ENCODE measurements at places on chromosomes 4 and X.

- no peak for DNase-seq
These were observed 46.6 kb upstream of the CXCL8 start for GRCh38 chr4:73693811-73694210.

DNA sequence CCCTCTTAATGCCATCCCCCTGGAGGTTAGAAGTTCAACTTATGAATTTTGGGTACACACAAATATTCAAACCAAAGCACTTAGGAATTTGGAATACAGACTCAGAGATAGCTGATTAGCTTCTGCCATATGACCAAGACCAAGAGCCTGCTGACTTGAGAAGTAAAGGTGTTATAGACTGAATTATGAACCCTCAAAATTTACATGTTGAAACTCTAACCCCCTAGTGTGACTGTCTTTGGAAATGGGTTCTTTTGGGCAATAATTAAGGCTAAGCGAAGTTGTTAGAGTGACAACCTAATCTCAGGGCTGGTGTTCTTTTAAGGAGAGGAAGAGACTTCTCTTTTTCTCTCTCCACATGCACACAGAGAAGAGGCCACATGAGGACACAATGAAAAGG is 151.2 kb downstream of the COX18 start:
- no peak for DNase-seq

GRCh38 chrX:101078716-101079598 is at the start of gene TMEM35A:
TMEM35A (plus strand) TSS chrX:101078879; CDS start chrX:101079003, 124 bp downstream.
- no peak for DNase-seq

GRCh38 chr4:100113096-100113495 is 77.2 kb downstream of the DDIT4L start:
- no peak for DNase-seq

- DNase-seq, result no peak
These were observed at the start of gene MAOB for GRCh38 chrX:43882294-43882681. MAOB (minus strand) TSS chrX:43882450; CDS start chrX:43882299, 151 bp downstream.

GRCh38 chr4:31917334-31917733 is 1197.2 kb downstream of the PCDH7 start:
- no peak for DNase-seq

GRCh38 chr4:38677441-38677840 is 13.4 kb downstream of the KLF3 start:
- no peak for DNase-seq

GRCh38 chrX:29143356-29143755 is 556.1 kb downstream of the IL1RAPL1 start:
- no peak for DNase-seq

DNA sequence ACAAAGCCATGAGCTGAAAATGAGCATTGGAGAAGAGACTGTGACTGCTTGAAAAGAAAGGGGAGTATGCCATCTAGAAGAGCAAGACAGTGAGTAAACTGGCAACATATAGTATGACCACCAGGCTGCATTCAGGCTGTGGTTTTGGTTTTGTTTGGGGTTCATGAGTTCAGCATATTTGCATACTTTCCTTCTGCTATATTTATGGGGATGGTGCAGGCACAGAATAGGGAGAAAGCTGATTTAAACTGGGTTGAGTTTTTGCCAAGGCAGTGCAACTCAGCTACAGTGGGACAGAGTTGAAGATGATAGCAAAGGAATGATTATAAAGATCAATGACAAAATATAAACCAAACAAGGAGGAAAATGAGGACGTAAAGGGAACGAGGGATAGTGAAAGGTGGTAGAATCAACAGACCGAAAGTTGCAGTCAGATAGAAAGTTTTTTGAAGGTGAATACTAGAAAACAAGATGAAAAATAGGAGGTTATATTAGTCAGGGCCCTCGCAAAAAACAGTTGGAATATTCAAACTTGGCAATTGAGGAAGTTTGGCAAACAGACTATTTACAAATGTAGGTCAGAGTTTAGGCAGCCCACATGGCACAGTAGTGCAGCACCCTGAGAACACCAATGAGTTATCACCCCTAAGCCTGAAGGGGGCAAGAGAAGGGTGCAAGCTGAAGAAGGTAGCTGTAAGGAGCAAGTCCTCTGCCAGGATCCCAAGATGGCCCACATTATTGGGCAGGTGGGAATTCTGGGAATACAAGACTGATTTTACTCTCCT is 114.8 kb upstream of the MAP9 start:
- no peak for DNase-seq

- DNase-seq, result no peak
These were observed 62.4 kb downstream of the ATXN3L start for GRCh38 chrX:13257223-13258051.

- DNase-seq, result no peak
These were observed 16.5 kb downstream of the MCF2 start for GRCh38 chrX:139691493-139691842.

DNA sequence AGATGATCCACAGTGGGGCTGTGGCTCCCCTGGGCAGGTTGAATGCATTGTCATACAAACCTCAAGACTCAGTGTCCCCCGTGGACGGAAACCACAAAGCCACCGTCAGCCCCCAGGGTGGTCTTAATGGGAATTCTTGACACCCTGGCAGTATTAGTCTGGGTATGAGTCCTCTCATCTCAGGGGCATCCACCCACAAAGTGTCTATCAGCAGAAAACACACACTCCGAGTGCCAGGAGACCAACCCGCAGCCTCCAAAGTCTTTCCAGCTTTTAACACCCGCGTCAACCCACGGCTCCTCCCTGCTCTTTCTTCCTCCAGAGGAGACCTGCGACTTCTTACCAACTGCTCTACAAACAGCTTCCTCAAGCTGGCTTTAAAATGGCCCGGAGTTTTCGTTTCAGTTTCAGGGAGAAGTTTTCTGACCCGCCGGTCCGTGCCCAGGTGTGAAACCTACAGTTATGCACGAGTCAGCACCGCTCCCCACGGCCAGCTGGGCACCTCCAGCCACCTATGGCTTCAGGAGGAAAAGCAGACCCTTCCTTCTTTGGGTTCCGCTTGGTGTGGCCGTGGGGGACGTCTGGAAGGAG is 14.4 kb upstream of the ASMTL start:
- no peak for DNase-seq

GRCh38 chr4:76895619-76896018 is 2.3 kb downstream of the SOWAHB start:
- no peak for DNase-seq

DNA sequence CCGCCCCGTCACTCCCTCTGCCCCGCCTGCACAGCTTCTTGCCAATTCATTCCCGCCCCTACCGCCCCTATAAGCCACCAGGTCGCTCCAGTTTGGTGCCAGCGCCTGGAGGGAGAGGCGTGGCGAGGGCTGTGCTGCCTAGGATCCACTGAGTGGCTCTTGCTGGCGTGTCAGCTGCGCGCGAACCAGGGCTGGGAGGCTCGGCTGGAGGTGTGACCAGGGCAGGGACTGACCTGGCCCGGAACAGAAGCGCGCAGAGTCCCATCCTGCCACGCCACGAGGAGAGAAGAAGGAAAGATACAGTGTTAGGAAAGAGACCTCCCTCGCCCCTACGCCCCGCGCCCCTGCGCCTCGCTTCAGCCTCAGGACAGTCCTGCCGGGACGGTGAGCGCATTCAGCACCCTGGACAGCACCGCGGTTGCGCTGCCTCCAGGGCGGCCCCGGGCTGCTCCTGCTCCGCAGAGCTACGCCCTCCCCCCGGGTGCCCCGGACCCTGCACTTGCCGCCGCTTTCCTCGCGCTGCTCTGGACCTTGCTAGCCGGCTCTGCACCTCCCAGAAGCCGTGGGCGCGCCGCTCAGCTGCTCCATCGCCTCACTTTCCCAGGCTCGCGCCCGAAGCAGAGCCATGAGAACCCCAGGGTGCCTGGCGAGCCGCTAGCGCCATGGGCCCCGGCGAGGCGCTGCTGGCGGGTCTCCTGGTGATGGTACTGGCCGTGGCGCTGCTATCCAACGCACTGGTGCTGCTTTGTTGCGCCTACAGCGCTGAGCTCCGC is at the start of gene GPR78:
GPR78 (plus strand) TSS at position 72 of the 773 bp plus-strand sequence; CDS start at position 663, 591 bp downstream.
- no peak for DNase-seq

GRCh38 chr4:81021981-81022380 is 8.5 kb upstream of the BMP3 start:
- no peak for DNase-seq

DNA sequence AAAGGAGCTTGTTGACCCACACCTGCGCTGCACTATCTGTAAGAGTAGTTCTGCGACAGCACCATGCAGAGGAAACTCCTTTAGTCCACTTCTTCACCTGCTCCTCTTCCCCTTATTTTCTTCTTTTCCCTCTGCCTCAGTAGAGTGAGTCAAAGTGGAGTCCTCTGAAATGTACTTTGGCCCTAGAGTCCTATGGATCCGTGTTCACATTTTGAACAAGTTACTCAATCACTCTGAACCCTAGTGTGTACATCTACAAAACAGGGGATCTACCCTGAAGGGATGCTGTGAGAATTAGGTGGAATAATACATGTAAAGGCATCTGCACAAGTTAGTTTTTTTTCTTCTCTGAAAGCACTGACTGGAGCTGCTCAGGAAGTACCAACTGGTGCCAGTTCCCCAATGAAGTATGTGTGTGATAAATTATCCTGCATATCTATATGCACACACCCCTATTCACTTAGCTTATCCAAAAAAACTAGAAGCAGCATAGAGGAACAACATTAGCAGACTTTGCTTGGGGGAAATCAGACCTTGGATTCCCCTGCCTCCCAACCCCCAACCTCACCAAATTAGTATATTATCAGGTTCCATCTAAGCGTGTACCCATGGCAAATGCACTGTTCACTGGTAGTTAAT is 118.5 kb upstream of the FAM9C start:
- no peak for DNase-seq

- DNase-seq, result no peak
These were observed 210.7 kb downstream of the DHX15 start for GRCh38 chr4:24373704-24374103.

DNA sequence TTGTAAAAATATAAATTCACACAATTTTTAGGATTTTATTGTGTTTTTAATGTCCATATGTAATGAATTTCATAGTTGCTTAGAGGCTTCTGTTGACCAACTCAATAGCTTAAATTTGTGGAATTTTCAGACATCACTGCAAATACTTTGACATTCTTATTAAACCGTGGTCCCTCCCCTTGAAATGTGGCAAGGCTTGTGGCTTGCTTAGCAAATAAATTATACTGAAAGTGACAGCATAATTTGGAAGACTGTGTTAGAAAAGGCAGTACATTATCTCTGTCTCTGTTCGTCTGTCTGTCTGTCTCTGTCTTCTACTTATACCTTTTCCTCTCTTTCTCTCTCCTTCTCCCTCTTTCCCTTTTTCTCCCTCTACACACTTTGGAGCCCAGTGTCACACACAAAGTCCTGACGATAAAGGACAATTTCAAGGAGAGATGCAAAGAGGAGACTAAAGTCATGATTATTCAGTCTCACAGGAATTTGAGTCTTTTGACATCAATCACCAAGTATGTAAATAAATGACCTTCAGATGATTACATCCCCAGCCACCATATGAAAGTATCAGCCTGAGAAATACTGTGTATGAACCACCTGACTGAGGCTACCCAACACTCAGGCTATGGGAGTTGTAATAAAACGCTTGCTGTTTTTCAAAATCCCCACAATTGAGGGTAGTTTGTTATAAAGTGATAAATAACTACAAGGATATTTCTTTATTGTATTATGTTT is 21.0 kb upstream of the UGT2B7 start:
- no peak for DNase-seq

DNA sequence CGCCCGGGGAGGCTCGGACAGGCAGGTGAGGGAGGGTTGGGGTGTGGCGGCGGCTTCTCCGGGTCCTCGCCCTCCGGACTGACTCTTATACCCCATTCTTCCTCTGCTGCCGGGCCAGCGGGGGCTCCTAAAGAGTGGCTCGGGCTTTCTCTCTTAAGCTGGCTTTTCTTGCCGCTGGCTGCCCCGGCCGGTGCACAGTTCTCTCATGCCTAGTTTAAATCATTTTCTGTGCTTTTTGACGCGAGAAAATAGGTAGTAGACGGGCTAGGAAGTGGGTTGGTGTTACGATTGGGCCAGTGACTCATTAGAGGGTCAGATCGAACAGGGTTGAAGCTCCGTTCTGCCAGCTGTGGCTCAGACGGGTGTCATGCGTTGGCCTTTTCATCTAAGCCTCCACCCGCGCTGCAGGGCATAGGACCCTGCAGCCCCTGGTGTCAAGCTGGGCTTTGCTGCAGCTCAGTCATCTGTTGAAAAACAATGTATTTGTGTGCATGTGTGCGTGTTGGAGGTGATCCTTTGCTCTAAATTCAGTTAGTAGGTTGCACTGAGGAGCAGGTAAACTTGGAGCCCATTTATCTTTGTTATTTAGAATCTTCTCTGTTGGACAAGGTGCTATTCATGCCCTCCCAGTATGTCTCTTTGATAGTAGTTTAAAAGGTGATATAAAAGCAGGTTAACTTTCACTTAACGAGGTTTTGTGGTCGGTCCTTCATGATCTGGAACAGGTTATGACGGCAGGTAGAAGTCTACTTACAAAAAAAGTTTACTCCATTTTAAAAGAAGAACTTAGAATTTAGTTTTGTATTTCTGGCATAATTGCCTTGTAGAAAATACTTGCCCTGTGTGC is 802 bp downstream of the BMP2K start:
- peak; percentile 33 for DNase-seq

- DNase-seq, result no peak
These were observed 39.5 kb downstream of the HADH start for GRCh38 chr4:108029016-108029720.

- no peak for DNase-seq
These were observed 69.8 kb upstream of the BMP2K start for GRCh38 chr4:78706302-78706701.

DNA sequence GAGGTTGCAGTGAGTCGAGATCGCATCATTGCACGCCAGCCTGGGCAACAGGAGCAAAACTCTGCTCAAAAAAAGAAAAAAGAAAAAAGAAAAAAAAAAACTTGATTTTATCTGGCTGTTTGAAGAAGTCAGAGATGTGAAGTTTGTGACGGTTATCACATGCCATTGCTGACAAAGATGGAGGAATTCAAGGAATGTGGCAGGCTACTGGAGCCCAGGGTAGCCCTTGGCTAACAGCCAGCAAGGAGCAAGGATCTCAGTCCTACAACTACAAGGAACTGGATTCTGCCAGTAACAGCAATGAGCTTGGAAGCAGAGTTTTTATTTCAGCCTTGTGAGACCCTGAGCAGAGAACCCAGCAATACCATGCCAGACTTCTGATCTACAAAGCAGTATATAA is 24.3 kb upstream of the TET2 start:
- no peak for DNase-seq

DNA sequence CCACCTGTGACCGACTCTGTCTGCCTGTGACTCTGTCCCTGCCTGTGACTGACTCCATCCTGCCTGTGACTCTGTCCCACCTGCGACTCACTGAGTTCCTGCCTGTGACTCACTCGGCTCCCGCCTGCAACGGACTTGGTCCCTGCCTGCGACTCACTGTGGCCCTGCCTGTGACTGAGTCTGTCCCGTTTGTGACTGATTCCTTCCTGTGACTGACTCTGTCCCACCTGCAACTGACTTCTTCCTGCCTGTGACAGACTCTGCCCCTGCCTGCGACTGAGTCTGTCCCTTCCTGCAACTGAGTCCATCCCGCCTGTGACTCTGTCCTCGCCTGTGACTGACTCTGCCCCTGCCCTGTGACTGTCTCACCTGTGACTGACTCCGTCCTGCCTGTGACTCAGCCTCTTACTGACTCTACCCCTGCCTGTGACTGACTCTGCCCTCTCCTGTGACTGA is 9.6 kb upstream of the UVSSA start:
- no peak for DNase-seq

DNA sequence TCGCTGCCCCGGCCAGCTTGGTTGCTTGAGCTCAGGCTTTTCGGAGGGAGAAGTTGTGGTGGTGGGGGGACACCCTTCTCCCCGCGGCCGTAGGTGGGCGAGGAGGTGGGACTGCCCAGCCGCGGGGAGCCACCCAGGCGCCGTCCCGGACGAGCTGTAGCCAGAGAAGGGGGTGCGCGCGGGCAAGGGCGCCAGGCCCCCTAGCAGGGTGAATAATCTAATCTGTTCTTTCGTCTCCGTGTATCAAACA is 3.1 kb downstream of the MID1IP1 start:
- no peak for DNase-seq
